ENCODE measurements at places on chromosomes 13 and 19.

DNA sequence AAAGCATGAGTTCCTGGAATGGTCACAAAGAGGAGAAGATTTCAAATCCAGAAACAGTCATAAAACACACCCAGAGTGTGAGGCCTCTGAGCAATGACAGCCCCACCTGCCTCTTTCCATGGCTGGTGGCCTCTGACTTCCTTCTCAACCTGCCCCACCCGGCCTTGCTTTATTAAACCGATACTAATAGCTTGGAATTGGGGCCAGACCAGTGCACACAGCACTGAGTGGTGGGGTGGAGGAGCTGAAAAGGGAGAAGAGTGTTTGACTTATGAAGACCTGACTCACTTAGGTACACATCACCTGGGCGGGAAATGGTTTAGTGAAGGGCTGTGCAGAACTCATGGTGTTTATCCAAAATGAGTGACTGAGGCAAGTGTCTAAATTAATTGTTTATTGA lies 20.7 kb upstream of the CEACAM6 start:
- DNase-seq: no peak

DNA sequence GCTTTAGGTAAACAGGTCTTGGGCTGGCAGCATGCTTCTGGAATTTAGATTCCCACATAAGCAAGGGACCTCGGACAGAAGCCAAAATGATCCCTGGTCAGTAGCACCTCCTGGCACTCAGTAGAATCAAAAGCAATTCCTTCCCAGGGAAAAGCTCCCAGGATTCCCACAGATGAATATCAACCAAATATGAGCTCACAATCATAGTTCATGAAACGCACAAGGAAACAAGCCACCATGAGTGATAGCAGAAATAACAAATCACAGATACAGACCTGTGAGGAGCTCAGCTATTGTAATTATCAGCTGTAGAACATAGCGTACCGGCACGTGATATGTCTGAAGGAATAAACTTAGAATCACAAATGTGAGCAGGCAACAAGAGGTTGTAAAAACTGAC lies 21.8 kb upstream of the PLAUR start:
- DNase-seq: no peak

GRCh38 chr19:44367024-44367423 lies 10.5 kb upstream of the ZNF112 start:
- DNase-seq: no peak

DNA sequence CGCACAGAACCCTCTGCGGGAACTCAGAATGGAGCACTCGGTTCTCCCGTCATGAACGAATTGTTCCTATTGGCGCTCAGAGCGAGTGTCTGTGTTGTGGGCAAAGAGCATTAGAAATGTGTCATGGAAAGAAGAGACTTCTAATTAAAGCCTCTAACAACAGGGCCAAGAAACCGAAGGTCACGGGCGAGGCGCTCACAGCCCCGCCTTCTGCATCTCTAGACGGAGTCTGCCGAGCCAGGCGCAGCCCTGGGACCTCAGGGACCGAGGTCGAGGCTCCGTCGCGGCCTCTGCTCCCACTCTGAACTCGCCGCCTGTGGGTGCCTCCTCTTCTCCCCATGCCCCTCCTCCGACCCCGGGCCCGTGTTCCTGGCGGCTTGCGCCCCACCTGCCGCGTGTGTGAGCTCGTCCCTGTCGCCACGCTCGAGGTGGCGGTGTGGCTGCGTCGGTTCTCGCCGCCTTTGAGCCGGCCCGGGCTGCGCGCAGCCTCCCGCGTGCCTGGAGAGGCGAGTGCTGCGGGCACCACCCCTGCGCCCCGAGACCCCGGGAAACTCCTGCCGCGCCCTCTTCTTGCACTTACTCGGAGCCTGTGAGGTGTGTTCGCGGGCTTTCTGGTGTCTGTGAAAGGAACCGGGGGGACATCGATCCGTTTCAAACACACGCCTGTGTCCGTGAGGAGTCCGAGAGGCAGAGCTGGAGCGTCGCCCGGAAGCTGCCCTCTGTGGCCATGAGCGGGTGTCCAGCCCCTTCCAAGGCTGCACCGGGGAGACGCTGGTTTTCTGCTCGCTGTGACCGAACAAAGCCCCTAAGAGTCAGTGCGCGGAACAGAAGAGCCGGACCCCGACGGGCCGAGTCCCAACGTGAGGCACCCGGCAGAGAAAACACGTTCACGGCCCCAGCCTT lies 45.4 kb upstream of the SPACA7 start:
- DNase-seq: no peak

DNA sequence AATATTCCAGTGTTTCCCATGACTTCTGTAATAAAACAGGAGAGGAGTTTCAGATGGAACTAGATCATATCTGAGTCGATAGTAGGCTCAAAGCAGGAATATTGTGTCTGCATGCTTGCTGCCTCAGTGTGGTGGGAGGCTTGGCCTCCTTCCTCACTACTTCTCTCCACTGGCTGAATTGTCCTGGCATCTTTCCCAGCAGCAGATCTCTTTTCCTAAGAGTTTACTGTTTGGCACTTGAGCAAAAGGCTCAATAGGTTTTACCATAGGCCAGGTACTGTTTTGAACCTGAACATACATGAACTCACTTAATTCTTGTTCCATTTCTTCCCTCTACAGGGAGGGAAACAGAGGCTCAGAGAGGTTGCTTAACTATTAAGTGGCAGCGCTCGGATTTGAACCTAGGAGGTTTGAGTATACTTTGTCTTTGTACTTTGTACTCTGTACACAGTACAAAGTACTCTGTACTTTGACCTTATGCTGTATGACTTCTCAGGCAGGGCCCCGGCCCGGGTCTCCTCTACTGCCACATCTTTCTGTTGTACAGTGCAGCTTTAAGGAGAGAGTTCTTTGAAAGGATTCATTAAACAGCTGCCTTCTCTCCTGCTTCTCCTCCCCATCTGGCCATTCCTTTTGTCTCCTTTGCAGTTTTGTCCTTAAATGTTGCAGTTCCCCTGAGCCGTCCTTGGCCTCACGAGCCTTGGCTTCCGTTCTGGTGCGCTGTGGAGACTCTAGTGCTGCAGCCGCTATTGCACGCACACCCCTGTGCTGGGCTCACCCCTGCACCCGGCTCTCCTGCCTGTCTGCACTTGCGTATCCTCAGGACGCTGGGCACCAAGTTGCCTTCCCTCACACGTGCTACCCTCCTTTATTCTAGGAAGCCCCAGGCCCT lies 8.1 kb downstream of the B3GLCT start:
- no peak for DNase-seq

DNA sequence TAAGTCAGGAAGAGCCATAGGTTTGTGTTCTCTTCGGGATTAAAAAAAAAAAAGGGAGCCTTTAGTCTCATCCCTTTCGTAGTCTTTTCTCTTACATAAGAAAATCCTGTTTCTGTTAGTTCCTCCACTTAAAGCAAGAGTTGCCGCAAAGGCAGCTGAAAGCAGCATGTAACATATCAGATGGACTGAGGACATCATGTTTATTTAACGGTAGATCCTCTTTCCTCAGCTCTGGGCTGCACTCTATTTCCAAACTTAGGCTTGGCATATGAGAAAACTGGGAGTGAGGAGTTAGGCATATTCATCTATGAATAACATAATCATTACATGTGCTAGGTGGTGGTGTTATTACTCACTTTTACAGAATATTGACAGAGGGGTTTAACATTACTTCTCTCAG lies 391.2 kb downstream of the KLF12 start:
- no peak for DNase-seq

DNA sequence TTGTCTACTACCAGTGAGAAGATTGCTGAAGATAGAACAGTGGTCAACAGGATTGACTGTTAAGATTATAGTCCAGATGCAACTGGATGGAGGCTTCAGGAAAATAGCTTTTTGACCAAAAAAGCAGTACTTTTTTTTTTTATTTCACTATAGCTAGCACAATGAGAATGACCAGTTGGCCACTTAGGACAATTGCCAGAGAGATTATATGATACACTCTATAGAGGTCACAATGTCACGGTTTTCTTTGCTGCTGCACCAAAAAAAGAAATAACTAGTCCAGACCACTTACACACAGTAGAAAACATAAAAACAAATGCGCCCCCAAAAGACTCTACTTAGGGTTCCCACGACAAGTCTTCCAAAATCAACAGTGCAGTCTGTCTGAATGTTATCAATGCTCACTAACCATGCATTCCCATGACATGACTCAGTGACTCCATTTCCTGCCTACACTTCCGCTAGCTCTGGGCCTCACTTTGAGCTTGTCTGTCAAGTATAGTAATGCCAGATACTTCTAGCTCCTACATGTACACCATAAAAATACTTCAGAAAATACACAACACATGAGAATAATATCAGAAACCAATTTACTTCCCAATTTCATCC lies 209.1 kb upstream of the STARD13 start:
- no peak for DNase-seq
